ENCODE measurements at places on chromosomes 2 and 18.

DNA sequence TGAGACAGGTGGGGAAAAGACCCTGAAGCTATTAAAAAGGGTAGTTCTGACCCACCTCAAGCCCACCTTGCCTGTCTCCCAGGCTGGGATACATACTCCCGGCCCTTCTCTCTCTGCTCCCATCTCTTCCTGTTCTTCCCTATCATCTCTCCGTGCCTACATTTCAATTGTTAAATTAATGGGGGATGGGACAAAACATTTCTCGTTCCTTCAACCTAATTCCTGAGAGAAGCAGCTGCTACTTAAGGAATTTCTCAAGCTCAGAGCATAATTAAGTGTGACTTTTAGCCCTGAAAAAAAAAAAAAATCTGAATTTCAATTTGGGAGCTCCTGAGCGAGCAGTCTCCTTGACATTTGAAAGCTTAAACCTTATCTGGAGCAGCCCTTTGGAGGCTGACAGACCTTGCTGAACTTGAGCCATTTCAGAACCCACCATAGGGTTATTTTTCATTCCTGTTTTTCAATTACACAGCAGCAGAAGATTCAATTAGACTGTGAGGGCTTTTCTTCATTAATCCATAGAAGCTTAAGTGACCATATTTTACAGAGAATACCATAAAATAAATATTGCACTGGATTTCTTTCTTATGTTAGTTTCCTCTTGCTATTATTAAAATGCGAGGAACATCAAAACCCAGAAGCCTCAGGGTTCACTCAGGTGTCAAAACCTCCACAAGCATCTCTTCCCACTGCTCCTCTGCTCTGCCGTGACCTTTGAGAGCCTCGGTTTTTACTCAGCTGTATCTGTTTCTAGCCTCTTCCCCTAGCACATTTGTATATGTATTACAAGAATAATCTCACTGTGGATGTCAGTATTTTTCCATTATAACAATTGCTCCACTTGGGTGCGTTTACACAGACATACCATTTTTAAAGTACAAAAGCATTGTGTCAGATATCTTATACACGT, 125.7 kb downstream of the B3GNT2 start:
- DNase-seq = no peak

DNA sequence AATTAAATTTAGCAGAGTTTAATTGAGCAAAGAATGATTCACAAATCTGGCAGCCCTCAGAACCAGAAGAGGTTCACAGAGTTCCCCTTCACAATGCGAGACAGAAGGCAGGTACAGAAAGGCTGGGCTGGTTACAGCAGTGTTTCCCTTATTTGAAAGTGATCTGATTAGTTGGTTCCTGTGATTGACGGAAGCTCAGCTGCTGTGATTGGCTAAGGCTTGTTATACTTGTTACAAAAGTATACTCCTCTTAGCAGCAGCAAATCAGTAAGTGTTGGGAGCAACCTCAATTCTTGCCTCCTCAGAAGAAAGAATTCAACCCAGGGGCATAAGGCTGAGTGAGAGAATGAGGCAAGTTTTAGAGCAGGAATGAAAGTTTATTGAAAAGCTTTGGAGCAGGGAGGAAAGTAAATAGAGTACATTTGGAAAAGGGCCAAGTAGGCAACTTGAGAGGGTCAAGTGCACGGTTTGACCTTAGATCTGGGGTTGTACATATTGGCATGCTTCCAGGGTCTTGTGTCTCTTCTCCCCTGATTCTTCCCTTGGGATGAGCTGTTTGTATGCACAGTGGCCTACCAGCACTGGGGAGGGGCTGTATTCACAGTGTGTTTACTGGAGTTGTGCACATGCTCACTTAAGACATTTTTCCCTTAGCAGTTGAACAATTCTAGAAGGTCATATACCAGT, 431.8 kb upstream of the RAB12 start:
- DNase-seq = peak; percentile 72

DNA sequence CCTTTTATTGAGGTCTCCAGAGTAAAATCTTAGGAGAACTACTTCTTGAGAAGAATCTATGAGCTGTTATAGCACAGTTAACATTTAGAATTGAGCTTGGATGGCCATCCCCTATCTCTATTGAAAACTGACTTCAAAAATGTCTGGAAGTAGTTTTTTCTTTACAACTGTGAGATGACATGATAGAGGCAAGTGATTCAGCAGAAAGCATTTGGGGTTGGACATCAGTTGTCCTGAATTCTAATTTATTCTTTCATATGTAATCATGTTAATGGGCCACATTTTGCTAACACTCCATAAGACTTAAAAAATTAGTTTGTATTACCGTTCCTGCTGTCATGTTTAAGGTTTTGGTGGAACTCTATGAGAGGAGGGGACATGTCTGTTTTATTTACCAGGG, 237.0 kb upstream of the SLC14A2 start:
- no peak for DNase-seq

GRCh38 chr2:130334026-130334425, 8.7 kb upstream of the IMP4 start:
- no peak for DNase-seq

DNA sequence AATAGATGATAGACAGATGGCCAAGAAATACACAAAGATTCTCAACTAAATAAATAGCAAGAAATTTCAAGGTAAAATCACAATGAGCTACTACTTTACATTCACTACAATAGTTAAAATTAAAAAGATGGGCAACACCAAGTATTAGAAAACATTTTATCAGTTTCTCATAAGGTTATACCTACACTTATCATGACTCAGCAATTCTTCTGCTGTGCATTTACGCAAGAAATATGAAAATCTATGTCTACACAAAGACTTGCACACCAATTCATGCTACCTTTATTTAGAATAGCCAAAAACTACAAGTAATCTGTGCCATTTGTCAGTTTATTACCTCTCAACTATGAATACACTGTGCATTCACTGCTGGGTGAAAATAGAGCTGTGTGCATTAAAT, 937.4 kb upstream of the NRXN1 start:
- DNase-seq = no peak

DNA sequence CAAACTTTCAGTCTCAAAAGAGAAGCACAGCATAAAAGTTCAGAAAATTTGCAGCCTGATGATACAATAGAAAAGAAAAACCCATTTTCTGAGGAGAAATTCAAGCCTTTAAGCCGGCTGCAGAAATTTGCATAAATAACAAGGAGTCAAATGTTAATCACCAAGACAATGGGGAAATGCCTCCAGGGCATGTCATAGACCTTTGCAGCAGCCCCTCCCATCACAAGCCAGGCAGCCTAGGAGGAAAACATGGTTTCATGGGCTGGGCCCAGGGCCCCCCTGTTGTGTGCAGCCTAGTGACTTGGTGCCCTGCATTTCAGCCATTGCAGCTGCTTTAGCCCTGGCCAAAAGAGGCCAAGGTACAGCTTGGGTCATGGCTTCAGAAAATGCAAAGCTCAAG, 54.1 kb upstream of the CAVIN2 start:
- DNase-seq = peak; percentile 34

- peak; percentile 55 for DNase-seq
Measured at GRCh38 chr2:143513081-143513480, 383.9 kb downstream of the ARHGAP15 start.

DNA sequence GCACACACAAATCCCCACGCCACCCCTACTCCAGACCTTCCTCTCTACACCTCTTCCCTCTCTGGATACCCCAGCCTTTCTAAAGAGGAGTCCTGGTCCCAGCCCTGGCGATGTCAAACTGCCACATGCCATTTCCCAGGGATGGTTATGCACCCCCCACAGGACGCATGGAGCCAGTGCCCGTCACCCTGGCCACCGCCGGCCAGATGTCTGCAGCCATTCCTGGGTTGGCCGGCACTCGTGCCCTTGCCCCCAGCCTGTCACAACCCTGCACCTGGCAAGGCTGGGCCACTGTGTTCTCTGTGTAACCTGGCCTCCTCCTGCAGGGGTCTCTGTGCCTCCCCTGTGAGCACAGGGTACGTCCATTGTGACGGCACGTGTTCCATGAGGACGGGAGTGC, 58.1 kb upstream of the NFATC1 start:
- no peak for DNase-seq

DNA sequence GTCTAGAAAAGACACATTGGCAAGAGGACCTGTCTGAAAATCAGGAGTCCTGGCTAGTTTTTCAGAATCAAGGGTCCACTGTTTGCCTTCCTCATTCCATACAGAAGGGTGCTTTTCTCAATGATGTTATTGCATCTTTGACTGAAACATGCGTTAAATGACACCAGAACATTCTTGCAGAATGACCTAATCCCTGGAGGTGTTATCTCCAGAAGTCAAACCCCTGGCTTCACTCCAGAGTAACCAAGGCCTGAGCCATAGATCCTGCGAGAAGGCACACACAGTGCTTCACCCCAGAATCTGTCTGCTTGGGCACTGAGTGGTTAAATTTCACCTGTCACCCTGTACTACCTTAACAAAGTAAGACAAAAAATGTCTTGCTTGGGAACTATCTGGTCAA, 1055.2 kb upstream of the FANCL start:
- DNase-seq = no peak

DNA sequence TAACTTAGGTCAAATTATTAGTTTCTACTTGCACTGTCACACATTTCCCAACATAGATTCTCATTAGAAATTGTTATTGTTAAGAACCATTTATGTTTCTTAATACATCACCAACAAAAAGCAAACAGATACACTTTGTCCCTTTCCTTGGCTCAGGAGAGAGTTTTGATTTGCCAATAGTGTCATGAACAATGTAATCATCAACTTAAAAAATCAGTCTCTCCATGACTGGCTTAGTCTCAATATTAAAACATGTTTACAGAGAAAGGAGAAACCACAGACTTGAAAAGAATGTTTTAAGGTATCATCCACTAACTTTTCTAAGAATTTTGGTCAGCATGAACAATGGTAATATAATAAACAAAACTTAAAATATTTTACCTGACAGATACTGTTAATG, 416.5 kb upstream of the KCNH7 start:
- DNase-seq = peak; percentile 18

DNA sequence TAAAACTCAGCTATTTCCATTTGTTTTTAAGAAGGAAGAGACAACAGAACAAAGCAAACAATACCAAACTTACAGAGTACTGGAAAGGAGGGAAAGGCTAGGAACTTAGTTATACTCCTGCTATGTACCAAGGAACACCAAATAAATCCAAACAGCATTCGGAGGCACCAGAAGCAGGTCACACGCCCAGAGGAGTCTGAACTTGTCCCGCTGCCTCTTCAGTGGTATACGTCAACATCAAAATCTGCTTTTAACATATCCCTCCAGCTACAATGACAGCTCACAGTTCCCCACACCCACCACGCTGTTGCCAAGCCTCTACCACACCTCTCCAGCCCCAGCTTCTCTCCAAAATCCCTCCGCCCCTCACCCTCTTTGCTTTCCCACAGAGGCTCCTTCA, 17.3 kb downstream of the C2orf76 start:
- DNase-seq = no peak

- DNase-seq = no peak
Measured at GRCh38 chr18:58451115-58451971, 177.5 kb downstream of the ALPK2 start.

DNA sequence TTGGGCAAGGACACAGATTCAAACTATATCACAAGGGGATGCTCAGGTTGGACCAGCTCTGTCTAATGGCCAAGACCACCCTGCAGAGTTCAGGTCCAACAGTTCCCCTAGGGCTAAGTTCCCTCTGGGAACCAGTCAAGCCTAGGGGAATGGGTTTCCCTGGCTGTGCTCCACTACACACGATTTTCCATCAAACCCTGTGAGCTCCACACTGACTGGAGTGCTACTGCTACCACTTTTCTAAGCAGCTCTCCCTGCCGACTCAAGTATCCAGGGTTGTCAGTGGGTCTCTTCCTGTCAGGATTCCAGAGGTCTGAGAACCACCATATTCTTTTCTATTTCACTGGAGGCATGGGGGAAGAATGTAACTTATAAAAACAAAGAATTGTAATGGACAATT, 280.4 kb upstream of the COL3A1 start:
- DNase-seq = no peak

DNA sequence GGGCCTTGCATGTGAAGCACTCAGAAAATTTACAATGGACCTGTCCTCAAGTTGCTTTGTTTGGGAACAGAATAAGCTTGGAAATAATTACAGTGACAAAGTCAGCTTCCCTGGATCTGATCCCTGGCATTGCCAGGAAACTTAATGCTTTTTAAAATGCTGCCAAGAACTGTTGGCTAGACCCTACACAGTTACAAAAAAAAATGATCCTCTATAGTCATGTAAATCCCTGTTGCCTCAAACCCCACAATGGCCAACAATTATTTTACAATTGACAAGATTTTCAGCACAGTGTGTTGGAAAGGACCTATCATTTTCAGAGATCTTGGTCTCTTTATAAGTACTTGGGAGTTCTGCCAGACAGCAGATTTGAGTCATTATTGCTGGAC, 470.4 kb upstream of the ACVR2A start:
- peak; percentile 6 for DNase-seq

GRCh38 chr2:207130958-207131521, 34.7 kb downstream of the KLF7 start:
- no peak for DNase-seq

GRCh38 chr18:10936176-10937053, 213.0 kb downstream of the PIEZO2 start:
- peak; percentile 93 for DNase-seq

DNA sequence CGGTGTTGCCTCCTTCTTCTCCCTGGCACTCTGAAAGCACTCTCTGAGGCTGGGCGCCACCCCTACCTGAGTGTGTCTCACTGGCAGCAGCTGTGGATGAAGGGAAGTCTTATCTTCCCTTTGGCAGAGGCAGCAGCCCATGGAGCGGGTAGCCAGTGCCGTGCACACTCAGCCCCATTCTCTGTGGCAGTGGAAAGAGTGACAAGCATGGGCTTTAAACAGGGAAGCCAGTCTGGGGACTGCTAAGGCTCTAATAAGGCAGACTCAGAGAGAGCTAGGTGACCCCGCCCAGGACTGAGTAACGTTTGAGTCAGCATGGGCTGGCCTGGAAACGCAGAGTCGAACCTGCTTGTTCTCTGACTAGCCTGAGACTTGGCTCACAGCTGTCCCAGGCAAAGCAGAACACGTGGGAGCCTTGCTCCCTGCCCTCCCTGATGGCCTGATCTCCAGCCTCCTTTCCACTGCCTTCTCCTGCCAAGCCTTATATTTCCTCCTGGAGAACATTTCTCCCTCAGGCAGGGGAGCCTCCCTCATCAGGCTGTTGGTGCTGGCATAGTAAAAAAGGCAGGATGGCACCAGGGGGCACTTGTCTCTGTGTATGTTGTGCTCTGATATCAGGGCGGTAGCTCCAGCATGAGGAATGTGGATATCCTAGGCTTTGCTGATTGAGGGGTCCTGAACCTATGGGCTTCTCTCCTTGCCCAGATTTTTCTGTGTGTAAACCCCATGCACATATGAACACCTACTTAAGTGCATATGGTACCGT, 93.9 kb upstream of the LGALSL start:
- DNase-seq = peak; percentile 93

DNA sequence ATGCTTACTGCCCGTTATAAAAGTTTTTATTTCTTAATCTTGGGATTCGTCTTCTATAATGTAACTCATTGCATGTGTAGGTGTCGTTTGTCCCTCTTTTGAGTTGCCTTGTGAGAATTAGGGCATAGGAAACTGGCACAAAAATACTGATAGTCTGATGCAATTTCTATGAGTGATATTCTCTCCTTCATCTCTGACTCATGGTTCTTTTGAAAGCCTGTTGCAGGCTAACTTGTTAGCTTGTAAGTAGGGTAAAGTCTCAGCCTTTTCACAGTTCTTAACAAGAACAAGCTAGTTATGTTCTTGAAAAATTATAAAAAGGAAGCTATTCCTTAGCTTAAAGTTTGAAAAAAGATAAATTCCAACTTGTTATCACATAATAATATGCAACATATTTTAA, 1085.4 kb upstream of the NRXN1 start:
- DNase-seq = no peak

Data from M059J (cell line).